Neural crest cell (in vitro differentiated cells): ENCODE measurements at places on chromosomes 7 and 10.

- DNase-seq = no peak
These were observed 87.0 kb downstream of the SGMS1 start for GRCh38 chr10:50536617-50537240.

- no peak for DNase-seq
These were observed 35.5 kb downstream of the COA1 start for GRCh38 chr7:43693687-43694398.

DNA sequence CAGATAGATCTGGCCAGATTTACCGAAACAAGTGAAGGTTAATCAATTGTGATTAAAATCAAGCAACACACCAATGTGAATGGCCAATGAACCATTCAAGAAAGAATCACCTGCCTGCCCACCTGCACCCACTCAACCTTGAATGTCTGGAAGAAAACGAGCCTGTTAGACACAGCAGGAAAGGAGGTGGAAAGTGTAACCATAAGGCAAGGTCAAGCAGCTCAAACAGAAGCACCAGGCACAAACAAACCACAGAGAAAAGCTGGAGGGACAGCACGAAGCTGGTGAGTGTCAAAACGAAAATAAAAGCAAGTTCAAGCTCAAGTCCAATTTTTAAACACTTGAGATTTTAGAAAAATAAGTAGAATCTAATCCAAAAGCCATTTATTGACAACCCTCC, 64.9 kb downstream of the STEAP1B start:
- DNase-seq = no peak

DNA sequence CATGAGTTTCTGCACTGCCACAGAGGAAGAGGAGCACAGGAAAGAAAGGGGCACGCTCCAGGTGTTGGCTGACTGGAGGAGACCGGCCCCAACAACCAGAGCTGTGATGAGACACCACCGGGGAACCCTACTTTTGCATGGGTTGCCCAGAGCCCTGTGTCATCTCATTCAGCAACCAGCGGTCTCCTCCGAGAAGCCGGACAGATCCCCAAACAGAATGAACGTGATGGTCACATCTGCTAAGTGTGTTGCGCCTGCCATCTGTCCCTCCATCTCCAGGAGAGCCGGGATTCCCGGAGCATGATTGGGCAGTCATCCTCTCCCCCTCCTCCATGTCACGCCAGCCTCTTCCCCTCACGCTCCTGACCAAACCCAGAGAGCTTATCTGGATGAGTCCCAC, 22.9 kb downstream of the PARP12 start:
- DNase-seq = no peak

DNA sequence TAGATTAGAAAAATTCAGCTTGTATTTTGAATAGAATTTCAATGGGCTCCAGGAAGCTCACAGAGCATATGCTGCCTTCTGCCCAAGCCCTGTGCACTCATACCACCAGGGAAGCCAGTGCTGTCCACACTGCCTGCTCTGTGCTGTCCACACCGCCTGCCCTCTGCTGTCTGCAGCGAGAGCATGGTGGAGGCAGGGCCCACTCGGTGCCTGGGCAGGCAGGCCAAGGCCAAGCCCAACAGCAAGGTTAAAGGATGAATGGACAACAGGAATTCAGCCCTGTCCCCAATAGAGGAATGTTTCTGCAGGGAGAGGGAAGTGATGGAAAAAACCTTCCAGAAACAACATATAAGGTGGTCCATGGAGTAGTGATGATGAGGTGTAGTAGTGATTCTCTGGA, 146.8 kb downstream of the GFRA1 start:
- no peak for DNase-seq

DNA sequence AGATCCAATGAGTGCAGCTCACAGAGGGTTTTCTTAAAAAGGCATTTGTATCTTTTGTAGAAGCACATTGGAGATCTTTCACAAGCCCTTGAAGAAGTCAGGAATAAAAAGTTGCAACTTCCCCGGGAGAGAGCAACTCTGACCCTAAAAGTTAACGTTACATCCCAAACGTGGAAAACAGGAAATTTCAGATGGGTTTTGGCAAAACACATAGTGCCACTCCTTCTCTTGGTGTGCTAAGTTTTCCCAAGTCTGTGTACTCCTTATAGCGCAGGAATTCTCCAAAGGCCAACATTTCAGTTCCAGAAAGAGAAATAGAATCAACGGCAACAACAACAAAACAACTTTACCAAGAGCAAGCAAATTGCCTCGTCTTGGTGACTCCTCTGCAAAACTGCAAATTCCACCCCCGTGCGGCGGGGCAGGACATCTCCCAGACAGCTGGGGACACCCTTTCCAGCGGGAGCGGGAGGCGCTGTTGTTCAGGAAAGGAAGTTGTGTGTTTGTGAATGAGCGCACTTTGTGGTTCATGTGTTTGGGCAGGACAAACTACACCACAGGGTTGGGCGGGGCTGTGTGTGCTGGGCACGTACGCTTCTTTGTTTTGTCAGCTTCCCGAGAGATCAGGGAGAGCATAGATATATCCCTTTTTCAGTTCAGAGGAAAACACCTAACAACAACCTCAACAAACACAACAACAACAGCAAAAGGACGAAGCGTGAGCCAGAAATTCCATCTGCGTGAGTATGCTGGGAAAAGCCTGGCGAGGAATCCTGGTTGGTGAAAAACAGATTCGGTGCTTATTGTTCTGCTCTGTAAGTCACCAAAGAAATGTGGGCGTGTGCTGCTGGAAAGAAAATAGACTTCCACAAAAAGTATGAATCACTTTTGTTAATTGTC, 294.7 kb upstream of the PITRM1 start:
- DNase-seq = no peak

- DNase-seq = no peak
These were observed 594.3 kb downstream of the REEP3 start for GRCh38 chr10:64115471-64115870.

- no peak for DNase-seq
These were observed 7.4 kb upstream of the TBRG4 start for GRCh38 chr7:45118889-45119331.

DNA sequence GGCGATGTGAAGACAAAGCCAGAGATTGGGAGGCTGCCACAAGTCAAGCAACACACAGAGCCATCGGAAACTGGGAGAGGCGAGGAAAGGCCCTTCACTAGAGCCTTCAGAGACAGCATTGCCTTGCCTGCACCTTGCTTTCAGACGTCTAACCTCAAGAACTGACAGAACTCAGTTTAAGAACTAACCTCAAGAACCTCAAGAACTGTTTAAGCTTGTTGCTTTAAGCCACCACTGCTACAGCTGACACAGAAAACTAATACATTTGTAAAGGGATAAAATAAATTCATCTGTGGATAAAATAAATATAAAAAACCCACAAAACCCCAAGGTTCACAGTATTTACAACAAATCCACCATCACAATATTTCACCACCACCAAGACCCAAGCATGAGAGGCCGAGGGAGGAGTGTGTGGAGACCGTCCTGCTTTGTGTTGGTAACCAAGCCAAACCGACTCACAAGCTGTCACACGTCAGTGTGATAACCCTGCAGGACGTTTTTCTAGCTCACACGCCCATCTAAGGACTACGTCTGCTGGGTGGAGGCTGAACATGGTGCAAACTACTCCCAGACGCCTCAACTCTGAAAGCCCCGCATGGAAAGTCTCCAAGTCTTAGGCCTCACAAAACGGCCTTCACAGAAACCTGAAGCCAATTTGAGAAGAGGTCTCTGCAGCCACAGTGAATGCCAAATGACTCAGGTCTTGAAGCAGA, 116.8 kb downstream of the ABLIM1 start:
- DNase-seq = no peak

DNA sequence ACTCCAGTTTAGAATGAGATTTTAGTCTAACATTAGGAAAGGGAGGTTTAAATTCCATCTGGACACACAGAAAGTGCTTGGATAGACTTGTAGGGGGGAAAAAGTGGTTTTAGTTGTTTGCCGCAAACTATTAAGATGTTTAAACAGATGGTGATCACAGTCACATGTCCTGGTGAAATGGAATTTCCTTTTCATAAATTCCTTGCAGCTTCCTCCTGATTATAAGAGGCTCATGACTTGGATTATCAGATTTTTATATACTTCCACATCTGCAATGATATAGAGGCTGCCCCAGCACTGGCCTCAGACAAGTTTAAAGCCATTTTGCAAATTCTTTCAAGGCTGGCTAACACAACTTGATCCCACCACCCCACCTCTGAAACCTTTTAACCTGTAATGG, 106.4 kb upstream of the ARMC3 start:
- DNase-seq = no peak

DNA sequence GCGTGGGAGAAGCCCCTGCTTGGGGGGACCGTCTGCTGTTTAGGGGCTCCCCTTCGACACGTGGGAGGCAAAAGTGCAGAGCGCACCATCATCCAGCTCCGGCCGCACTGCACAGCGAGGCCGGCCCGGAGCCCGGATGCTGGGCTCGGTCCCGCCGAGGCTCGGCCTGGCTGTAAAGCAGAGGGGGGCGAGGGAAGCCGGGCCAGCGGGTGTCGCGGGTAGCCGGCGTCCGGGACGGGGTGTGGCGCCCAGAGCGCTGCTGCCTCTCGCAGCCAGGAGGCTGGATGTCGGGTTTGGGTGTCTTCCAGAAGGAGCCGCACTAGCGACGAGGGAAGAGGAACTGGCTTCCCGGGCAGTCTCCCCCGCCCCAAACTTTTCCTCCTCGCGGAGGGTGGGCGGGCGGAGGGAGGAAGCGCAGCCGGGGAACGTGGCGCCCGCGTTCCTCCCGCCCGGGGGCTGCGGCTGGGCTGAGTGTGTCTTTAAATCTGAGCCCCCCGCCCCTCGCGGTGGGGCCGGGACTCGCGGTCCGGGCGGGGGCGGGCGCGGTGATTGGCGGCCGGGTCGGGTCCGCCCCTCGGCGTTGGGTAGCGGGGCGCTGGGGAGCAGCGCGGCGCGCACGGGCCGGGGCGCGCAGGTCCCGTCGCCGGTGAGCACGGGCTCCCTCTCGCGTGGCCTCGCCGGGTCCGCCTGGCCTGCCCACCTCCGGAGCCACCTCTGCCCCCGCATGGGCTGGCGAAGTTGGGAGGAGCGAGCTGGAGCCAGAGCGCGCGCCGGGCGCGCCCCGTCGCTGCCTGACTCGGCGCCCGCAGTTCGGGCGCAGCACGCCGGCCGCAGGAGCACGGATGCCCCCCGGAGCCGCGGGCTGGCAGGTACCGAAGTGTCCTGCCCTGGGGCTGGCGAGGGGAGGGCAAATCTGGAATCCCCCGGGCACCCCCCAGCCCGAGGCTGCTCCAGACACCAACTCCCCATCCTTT, at the start of gene PALD1:
PALD1 (plus strand) TSS at position 577 of the 974 bp plus-strand sequence. CDS start 47,185 bp downstream, outside the sequence.
- DNase-seq = peak; percentile 49

DNA sequence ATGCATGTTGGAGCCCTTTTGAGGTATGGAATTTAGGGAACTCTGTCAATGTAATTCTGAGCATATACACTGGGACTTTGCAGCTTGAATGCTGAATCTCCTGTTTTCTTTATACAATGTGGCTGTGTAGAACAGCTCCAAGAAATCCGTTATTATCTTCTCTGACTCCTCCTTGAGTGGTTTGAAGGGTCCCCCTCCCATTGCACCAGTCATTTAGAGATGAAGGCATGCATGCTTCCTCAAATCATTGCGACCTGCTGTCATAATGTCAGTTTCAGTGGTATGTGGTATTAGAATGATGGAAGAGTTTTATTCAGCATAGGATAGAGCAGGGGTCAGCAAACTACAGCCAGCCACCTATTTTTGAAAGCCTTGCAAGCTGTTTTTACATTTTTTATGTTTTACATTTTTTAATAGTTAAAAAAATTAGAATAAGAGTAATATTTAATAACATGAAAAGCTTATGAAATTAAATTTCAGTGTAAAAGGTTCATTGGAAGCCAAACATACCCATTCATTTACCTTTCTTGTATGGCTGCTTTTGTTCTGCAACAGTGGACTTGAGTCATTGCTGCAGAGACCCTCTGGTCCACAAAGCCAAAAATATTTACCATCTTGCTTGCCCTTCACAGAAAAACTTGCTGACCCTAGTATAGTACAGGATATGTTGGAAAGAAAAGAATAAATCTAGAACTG, 8.1 kb downstream of the STK17A start:
- no peak for DNase-seq

- no peak for DNase-seq
These were observed 82.6 kb upstream of the ELMO1 start for GRCh38 chr7:37531225-37531624.

DNA sequence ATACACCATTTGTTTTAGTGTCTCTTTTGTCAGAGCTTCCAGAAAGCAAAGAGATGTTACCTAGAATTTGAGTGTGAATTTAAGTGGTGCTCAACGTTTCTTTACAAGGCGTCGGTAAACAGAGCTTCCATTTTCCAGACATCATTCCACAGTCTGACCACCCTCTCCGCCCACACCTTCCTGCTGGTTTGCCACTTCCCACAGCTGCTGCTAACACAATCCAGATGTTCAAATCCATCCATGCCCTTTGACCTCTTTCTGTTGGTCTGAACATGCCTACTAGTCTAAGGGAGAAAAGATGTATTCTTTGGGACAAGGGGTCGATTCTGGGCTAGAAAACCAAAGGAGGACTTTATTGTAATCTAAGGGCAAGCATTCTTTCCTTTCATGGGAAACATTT, 86.1 kb downstream of the FAM107B start:
- no peak for DNase-seq

DNA sequence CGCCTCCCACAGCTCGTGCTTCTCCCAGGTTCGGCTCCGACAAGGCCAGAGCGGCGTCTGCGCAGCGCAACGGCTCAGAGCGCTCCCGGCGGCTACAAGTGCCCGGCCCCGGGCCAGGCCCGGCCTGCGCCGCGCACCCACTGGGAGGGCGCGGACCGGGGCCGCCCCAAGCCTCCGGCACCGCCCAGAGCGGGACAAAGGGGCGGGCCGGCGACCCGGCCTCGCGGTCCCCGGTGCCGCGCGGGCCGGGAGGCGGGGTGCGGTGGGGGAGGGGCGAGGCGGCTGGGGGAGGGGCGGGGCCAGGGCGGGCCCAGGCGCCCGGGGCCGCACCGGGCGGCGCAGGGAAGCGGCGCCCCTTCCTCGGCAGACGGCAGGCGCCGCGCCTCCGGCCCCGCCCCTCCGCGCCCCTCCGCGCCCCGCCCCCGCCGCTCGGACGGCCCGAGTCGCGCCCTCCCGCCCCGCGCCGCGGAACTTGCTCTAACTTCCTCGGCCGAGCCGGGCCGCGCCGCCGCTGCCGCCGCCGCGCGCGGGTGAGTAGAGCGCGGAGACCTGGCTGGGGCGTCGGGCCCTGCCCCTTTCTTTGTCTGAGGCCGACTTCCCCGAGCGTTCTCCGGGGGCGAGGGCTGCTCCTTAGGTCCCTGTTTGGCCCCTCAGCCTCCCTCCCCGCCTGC, at the start of gene TSPAN14:
TSPAN14 (plus strand) TSS at position 469 of the 671 bp plus-strand sequence. CDS start 34,924 bp downstream, outside the sequence.
- DNase-seq = peak; percentile 69

- DNase-seq = no peak
These were observed 15.4 kb downstream of the ZNF316 start for GRCh38 chr7:6652446-6653011.

DNA sequence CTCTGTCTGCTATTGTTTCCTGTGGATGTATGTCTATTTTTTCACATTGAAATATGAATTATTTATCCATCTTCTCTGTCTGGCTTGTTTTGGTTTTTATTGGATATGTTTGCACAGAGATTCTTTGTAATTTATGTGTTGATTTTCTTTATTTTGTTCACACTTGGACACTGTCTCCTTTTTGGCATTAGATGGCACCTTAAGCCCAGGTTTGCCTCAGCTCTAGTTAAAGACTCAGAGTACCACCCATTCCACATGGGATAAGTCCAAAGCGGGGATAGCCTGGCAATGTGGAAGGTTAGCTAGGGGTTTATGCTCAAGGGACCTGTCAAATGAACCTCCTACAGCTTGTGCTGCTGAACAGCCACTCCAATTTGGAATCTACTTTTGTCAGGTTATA, 14.1 kb downstream of the FEZF1 start:
- no peak for DNase-seq
